ENCODE measurements at places on chromosomes 1 and 21.

DNA sequence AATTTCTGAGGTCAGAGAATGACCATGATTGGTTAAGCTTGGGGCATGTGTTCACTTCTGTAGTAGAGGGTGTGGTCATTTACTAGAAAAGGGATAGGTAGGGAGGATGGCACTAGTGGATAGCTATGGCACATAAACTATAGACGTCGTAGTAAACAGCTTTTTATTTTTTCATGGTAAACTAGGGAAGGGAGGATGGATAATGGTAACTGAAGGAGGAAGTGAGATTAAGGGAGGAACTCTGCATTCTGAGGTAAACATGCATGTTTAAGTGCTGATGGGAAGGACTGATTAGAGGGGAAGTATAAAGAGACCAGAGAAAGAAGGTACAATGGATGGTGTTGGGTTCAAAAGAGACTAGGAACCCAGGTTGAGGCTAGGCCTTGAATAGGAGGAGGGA lies 26.9 kb downstream of the PTGS2 start:
- DNase-seq = no peak

DNA sequence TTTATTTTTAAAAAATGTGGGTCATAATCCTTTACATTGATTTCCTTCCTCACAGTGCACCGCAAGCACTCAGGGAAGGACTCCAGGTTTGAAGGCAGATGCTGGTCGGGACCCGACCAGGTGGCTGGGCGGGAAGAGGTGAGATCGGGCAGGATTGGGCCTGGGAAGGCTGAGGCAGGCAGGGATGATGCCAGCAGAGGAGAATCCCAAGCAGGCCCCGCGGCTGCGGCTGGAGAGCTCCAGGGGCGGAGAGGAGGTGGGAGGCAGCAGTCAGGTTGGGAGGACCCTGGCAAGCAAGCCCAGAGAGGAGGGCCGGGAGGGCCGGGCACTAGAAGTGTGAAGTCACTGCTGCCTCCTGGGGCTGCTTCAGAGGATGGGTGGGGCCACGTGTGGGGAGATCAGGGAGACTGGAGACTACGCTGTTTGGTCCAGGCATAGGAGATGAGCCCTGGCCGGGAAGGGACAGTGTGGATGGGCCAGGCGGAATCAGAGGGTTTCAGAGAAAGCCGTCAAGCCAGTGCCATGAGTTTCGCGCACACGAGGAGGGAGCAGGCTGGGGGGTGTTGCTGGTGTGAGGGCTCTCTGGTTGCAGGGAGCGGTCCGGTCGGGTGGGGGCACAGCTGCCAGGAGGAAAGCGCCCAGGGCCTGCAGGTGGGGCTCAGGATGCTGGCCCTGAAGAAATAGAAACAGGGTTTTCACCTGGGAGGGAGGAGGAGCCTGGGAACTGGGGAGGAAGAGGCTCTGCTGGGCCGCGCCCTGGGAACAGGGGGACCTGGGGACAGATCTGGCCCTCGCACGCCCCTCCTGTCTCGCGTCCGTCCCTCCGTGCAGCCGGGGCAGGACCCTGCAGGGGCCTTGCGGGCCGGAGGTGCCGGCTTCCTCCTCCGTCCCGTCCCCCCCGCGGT lies 888 bp upstream of the COL18A1 start:
- DNase-seq = no peak

GRCh38 chr21:45356653-45357435 lies 48.1 kb upstream of the COL18A1 start:
- DNase-seq = no peak

DNA sequence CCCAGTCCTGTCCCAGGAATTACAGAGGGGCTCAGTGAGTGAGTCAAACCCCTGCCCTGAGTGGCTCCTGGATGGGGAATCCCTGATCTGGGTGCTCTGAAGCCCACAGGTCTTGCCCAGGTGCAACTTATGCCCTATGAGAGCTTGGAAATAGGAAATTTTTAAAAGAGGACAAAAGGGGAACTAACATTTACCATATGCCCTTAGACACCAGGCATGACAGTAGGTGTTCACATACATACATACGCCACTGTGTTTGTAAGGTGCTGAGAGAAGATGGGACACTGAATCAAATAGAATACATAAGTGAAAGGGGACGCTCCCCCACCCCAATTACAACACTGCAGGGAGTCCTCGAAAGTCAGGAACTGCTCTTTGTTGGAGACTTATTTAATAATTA lies 1.4 kb downstream of the CFAP45 start:
- peak; percentile 34 for DNase-seq

GRCh38 chr1:84912726-84913554 lies 19.9 kb upstream of the LPAR3 start:
- no peak for DNase-seq

GRCh38 chr1:58968360-58968952 lies 184.6 kb upstream of the JUN start:
- DNase-seq = no peak

- DNase-seq = no peak
Observed at GRCh38 chr1:218787826-218788225, 385.9 kb upstream of the LYPLAL1 start.

GRCh38 chr1:233485385-233485784 lies 128.5 kb upstream of the KCNK1 start:
- no peak for DNase-seq

GRCh38 chr1:229237320-229237719 lies 33.6 kb upstream of the RAB4A start:
- no peak for DNase-seq

DNA sequence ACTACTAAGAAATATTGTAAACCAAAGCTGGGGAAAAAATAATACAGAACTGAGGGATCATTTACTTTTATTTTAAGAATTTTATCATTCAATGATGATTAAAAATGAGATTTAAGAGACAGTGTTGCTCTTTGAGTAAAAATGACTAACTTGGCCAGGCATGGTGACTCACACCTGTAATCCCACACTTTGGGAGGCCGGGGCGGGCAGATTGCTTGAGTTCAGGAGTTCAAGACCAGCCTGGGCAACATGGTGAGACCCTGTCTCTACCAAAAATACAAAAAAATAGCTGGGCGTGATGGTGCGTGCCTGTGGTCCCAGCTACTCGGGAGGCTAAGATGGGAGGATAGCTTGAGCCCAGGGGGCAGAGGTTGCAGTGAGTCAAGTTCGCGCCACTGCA lies 21.8 kb upstream of the PLEKHO1 start:
- DNase-seq = no peak

GRCh38 chr1:237756304-237756967 lies 134.3 kb downstream of the ZP4 start:
- DNase-seq = no peak

DNA sequence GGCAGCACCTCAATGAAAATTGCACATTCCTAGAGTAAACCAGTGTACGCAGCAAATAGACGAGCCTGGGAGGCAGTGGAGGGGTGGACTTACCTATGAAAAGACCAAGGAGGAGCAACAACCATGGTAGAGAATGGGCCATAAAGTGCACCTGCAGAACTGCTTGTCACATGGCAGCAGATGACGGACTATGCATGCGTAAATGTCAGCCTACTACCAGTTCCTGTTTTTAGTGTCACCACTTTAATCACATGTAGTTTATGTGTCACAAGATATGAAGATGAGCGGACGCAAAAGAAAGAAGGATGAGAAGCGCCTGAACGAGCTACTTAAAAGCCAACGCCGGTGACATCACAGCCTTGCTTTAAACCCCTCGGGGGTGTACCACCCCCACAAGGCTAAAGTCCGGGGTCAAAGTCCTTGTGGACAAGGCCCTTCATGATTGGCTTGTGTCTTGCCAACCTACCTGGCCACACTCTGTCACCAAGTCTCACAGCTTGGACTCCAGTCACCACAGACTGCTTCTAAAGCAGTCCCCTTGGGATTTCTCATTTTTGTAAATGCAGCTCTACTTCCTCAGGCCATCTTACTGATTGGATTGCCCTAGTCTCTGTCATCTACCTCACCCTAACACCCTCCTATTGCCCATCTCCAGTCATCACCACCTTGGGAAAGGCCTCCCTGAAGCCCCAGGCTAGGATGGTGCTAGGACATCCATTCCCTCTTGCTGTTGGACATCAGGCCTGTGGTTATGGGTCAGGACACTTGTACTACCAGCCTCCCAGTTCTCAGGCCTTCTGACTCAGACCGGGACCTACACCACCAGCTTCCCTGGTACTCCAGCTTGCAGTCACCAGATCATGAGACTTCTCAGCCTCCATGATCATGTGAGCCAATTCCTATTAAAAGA lies 6.0 kb upstream of the LY9 start:
- DNase-seq = no peak

- DNase-seq = no peak
Observed at GRCh38 chr1:11581445-11581991, 72.7 kb downstream of the FBXO2 start.

DNA sequence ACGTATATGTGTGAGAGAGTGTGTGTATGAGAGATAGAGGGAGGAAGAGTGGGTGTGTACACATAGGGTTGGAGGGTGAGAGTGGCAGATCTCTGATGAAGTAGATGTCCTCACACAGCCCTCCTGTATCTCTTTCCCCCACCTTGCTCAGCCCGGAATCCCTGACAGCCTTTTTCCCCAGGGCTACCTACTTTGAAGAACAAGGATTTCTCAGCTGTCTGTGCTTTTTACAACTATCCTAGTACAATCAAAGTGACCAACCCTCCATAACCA lies 29.1 kb upstream of the CADM3 start:
- no peak for DNase-seq

GRCh38 chr1:231628207-231628876 lies 1.8 kb downstream of the DISC1 start:
- no peak for DNase-seq

- no peak for DNase-seq
Observed at GRCh38 chr1:228530086-228530758, 43.0 kb downstream of the RNF187 start.

GRCh38 chr1:192489748-192490147 lies 85.8 kb upstream of the RGS1 start:
- peak; percentile 35 for DNase-seq

- no peak for DNase-seq
Observed at GRCh38 chr1:89672489-89673183, 39.7 kb downstream of the LRRC8C start.

GRCh38 chr21:22174746-22175145 lies 1176.5 kb downstream of the NCAM2 start:
- DNase-seq = no peak

GRCh38 chr1:21307663-21308305 lies 17.5 kb upstream of the ECE1 start:
- DNase-seq = no peak

- no peak for DNase-seq
Observed at GRCh38 chr1:17955302-17956285, 152.0 kb upstream of the IGSF21 start.

- DNase-seq = no peak
Observed at GRCh38 chr1:238451781-238452310, 561.1 kb upstream of the ZP4 start.

DNA sequence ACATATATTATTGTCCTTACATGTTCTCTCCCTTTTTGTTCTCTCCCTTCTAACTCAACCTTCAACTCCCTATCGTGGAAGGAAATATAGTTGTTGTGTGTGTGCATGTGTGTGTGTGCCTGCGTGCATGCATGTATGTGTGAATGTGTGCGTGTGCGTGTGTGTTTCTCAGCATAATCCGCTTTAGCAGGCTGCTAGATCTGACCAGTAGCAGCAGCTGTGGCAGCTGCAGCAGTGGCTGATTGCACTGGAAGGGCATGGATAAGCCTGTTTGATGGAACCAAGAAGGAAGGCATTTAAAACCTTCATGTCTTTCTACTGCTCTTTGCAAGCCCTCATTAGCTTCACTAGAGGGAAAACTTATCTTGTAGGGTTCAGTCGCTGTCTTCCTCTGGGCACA lies 65.6 kb upstream of the IRF2BP2 start:
- no peak for DNase-seq

GRCh38 chr1:221204055-221204833 lies 325.0 kb downstream of the HLX start:
- no peak for DNase-seq

DNA sequence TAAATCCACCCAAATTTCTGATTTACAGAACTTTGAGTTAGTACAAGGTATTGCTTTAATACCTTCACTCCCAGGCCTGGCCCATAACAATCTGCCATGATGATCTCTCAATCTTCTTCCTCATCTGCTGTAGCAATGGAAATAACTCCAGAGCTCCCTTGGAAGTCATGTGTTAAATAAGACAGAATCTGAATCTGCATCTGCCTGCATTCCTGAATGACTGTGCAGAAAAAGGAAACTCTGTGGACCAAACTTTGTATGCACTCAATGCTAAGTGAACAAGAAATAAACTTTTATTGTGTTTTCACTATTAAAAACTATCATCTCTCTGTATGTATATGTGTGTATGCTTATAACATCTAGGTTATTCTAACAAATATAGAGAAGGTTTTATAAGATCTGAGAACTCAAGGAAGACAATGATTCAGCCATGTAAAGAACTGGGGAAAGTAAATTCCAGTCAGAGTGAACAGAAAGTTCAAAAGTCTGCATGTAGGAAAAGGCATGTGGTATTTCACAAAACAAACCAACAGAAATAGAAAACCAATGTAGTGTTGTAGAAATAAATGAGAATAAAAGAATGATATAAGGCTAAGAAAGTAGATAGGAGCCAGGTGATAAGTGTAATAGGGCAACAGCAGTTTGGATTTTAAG lies 390.2 kb downstream of the USH2A start:
- no peak for DNase-seq

DNA sequence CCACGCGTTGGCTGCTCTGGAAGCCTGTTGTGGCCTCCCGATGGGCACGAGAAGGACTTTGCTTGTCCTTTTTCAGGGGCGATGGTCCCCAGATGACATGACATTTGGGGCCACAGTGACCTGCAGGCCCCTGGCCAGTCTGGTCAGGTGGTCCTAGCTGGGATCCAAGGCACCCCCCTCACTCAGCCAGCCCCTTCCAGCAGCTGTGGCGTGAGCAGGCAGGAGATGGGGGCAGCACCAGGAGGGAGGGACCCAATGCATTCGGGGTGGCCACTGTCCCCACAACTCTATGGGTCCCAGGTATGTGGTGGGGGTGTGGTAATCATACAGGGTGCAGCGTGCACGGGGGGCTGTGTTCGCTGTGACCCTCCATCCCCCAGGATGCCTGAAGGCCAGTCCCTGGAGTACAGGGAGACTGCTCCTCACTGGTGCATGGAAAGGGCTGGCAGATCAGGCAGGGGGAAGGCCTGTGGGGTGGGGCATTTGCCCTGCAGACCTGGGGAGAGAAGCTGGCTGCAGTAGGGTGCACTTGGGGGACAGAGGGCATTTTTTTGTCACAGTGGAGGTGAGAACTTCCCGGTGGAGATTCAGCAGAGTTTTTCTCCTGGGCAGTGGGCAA lies 31.7 kb downstream of the WNT3A start:
- DNase-seq = no peak

DNA sequence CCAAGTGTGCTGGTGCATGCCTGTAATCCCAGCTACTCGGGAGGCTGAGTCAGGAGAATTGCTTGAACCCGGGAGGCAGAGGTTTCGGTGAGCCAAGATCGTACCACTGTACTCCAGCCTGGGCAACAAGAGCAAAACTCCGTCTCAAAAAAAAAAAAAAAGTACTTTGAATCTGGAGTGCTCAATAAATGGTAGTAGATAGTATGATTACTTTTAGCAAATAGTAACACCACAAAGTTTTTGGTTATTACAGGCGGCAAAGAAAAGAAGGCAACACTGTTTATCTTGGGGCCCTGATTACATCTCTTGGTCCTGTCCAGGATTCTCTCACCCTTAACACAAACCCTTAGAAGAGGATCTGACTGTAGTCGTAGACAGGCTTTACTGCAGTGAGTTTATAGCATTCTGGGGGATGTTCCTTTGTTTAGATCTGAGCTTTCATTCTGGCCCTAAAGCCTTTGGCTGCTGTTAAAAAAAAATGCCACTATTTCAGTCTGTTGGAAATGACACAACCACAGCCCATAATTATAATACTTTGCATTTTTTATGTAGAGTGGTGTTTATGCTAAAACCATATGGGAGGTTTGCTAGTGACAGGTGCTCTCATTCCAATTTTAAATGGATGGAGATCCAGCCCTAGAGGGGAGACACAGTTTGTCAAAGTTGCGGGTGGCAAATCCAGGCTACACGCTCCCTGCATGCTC lies 79.7 kb upstream of the SLC2A1 start:
- DNase-seq = no peak
